Muscle of arm (tissue), 14 donors: ENCODE measurements at places on chromosomes 2 and 18.

DNA sequence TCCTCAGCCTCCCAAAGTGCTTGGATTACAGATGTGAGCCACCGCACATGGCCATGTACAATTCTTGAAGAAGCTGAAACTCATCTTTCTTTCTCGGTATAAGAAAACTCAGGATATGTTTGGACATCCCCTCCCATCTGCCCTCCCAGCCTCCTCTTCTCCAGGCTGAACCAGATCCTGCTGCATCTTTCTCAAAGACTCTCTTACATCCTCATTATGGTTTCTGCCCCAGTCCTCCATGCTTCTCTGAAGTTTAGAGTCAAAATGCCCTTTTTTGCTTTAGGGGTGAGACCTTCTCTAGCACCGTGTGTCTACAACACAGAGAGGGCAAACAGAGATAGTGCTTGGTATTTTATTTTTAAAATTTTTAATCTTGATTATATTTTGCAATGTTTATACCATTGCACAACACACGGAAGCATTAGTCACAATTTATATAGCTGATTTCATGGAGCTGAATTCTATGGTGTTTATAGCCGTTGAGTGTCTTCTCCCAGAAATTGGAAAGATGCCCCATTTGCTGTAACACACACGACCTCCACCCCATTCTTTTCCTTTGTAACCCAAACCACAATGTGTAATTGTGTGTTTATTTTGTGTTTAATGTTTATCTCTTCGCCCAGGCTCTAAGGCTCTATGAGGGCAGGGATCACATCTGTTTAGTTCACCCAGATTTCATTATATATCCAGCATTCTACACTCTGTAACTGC, 206.0 kb upstream of the TNP1 start:
- DNase-seq, result no peak

GRCh38 chr2:207498427-207498826, 31.3 kb upstream of the CREB1 start:
- DNase-seq, result no peak

- no peak for DNase-seq
These were observed 254.3 kb downstream of the SOX11 start for GRCh38 chr2:5946225-5947115.

- DNase-seq, result no peak
These were observed 16.7 kb upstream of the EPB41L5 start for GRCh38 chr2:119996148-119996547.

GRCh38 chr2:135238651-135239050, 186.6 kb downstream of the RAB3GAP1 start:
- DNase-seq, result no peak

DNA sequence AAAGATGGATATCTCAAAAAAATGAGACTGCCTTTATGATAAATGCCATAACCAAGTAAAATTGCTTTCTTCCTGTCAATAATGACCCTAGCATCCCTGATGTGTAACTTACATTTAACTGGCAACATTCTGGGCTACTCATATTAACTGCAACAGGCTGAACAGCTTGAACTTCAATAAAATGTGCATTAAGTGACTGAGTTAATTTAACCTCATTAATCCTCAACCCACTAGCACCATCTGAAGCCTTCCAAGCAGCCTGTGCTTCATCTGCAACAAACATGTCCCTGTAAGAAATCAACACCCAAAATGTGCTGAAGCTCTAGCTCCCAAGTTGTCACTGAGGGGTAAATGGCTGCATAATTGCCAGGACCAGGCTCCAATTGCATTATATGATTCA, 296.2 kb upstream of the ZC3H15 start:
- DNase-seq, result no peak

DNA sequence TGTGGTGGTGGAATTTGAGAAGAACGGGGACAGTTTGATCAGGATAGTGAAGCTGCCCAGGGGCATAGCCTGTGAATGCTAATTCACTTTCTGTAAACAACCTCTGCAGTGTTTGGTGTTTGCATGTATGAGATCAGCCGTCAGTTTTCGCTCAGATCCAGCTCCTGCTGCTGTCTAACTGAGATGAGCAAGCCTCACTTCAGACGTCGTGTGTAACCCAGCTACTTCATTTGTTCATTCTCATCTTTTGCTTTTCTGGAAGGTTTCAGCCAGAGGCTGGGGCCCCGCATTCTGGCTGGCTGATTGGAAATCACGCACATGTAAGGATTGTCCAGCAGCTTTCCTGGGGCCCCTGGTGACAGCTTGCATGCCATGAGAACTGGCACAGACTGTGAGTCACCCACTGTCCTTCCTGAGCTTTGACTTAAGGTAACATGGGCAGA, 48.9 kb downstream of the LDLRAD4 start:
- no peak for DNase-seq

GRCh38 chr2:225911019-225911418, 511.5 kb downstream of the NYAP2 start:
- DNase-seq, result no peak

- DNase-seq, result no peak
These were observed 23.4 kb downstream of the CHCHD5 start for GRCh38 chr2:112607680-112608438.

GRCh38 chr2:121355488-121355887, 70.5 kb upstream of the TFCP2L1 start:
- no peak for DNase-seq

DNA sequence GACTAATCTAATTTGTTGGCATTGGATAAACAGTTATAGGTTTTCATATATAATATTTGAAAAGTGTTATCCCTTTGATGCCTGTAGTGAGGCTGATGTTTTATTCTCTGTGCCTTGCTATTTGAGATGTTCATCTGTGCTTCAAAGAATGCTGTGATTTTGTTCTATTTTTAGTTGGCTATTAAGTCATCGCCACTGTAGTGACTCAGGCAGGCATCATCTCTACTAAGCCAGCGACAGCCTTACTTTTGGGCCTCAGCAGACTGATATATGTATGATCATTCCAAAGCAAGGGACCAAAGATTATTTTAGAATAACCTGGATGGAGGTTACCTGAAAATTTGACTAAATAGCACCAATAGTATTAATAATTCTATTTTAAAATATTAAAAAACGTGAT, 1674.5 kb upstream of the NXPH2 start:
- no peak for DNase-seq

GRCh38 chr2:22217881-22218280, 1094.1 kb downstream of the TDRD15 start:
- DNase-seq, result no peak

DNA sequence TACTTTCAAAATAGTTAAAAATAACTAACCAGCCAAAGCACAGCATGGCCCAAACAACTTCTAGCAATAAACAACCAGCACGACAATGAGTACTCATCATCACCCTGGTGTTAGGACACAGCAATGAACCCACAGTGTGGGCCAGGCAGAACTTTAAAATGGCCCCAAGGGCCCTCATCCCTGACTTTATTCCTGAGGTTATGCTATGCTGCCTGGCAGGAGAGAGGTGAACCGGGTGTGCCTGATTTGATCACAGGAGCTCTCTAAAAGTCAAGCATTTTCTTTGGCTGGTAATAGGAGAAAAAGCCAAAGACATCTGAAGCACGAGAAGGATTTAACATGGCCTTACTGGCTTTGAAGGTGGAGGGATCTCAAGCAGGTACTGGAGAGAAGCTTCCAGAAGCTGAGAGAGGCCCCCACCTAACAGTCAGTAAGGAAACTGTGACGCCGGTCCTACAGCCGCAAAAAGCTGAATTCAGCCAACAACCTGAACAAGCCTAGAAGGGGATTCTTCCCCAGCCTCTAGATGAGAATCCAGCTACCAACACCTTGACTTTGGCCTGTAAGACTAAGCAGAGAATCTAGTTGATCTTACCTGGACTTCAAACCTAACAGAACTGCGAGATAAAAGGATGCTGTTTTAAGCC, 115.4 kb downstream of the DDX1 start:
- no peak for DNase-seq

GRCh38 chr2:182667315-182667695, 48.8 kb upstream of the DNAJC10 start:
- DNase-seq, result no peak

- no peak for DNase-seq
These were observed 72.0 kb upstream of the RAB6C start for GRCh38 chr2:129907256-129907998.
